Right lobe of liver (tissue), 6 donors: ENCODE measurements at places on chromosomes 4 and X. TPM values are rescaled to one million over a fixed set of nuclear protein-coding genes. Genes with fewer than 3 reads are reported as not detected.

The PRKG2 gene
- not detected for total RNA-seq

The NDUFB11 gene
- total RNA-seq = 44.9 TPM

The OTC gene
- 84.6 TPM for total RNA-seq

The FGF16 gene
- not detected for total RNA-seq

The PF4V1 gene
- not detected for total RNA-seq

The TCEAL2 gene
- not detected for total RNA-seq

The MTTP gene
- total RNA-seq = 99.6 TPM

The REPS2 gene
- total RNA-seq = 15.4 TPM

The HSD17B11 gene
- 170 TPM for total RNA-seq

The SHROOM2 gene
- 6.8 TPM for total RNA-seq

The ATXN3L gene
- not detected for total RNA-seq

- H3K27ac ChIP-seq = no peak overlapping the region
- peak; percentile 33 for DNase-seq
- H3K4me3 ChIP-seq = no peak overlapping the region
These were observed 3.0 kb downstream of the LINC00632 start for GRCh38 chrX:140712413-140713173.

DNA sequence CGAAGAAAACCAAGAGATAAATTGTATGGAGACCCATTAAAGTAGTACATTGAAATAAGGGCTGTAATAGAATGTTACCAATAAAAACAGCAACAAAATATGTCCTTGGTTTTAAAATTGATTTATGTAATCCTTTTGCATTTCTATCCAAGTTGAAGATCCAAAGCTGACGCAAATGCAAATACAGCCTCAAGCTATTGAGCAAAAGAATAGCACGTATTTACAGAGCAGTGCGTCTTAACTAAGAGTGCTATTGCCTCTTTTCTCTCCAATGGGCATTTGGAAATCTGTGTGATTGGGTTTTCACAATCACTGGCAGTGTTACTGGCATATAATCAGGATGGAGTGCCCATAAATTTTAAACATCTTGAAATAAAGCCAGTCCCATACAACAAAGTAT, 417.4 kb downstream of the TLL1 start:
- H3K36me3 ChIP-seq = no peaks in the 10 kb centered on the region
- no peak overlapping the region for H3K27ac ChIP-seq
- no peaks in the 10 kb centered on the region for H3K4me1 ChIP-seq

- no peak within 1 kb of the TSS for H3K27ac ChIP-seq
- no peaks in the 10 kb centered on the region for H3K36me3 ChIP-seq
- no peak within 1 kb of the TSS for H3K4me3 ChIP-seq
- no peak for DNase-seq
- H3K27me3 ChIP-seq = no peaks in the 10 kb centered on the region
These were observed at the start of gene DRP2 for GRCh38 chrX:101219116-101219863. Gene DRP2 (plus strand): TSS chrX:101219786. CDS start chrX:101231648, 11,862 bp downstream.

GRCh38 chr4:75916091-75916661, 13.9 kb upstream of the PPEF2 start:
- no peak overlapping the region for H3K4me3 ChIP-seq
- H3K4me1 ChIP-seq = no peaks in the 10 kb centered on the region
- peak overlapping the region; percentile 58 for H3K27ac ChIP-seq
- H3K27me3 ChIP-seq = no peaks in the 10 kb centered on the region
- DNase-seq = no peak
- no peaks in the 10 kb centered on the region for H3K36me3 ChIP-seq

- no peak overlapping the region for H3K27ac ChIP-seq
- H3K27me3 ChIP-seq = no peaks in the 10 kb centered on the region
- DNase-seq = no peak
- H3K36me3 ChIP-seq = no peaks in the 10 kb centered on the region
- no peaks in the 10 kb centered on the region for H3K4me1 ChIP-seq
- no peak overlapping the region for H3K4me3 ChIP-seq
These were observed 18.4 kb downstream of the IQSEC2 start for GRCh38 chrX:53262918-53263394.

DNA sequence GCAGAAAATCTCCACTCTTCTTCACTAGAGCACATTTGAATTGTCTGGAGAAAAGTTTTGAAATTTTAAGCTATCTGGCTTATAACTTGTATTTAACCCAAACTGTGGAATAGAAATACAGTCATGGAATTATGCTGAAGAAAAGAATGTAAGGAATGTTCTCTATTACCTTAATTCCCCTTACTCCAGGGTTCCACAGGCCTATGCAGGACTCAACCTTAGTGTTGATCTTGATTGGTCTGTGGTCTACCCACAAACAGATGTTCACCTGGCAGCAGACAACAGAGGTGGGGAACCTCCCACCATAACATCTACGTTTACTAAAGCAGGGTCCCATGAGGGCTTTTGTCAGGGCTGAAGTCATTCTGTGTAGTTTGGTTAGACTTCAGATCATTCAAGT, 189.3 kb upstream of the GPRIN3 start:
- H3K27ac ChIP-seq = no peak overlapping the region
- H3K27me3 ChIP-seq = no peaks in the 10 kb centered on the region
- no peaks in the 10 kb centered on the region for H3K36me3 ChIP-seq
- H3K4me1 ChIP-seq = no peaks in the 10 kb centered on the region

- no peaks in the 10 kb centered on the region for H3K4me1 ChIP-seq
- H3K27me3 ChIP-seq = peaks cover 9% of the 10 kb centered on the region
- H3K4me3 ChIP-seq = no peak overlapping the region
- H3K36me3 ChIP-seq = no peaks in the 10 kb centered on the region
- no peak for DNase-seq
These were observed 129.4 kb upstream of the TENT5D start for GRCh38 chrX:80290834-80291233.

GRCh38 chr4:20248155-20248558, 3.5 kb upstream of the SLIT2 start:
- H3K27me3 ChIP-seq = no peaks in the 10 kb centered on the region
- H3K4me1 ChIP-seq = no peaks in the 10 kb centered on the region
- H3K27ac ChIP-seq = no peak overlapping the region
- H3K36me3 ChIP-seq = no peaks in the 10 kb centered on the region

GRCh38 chr4:181688432-181688831, 554.8 kb upstream of the TENM3 start:
- H3K27me3 ChIP-seq = no peaks in the 10 kb centered on the region
- H3K27ac ChIP-seq = no peak overlapping the region
- H3K4me1 ChIP-seq = no peaks in the 10 kb centered on the region
- H3K36me3 ChIP-seq = no peaks in the 10 kb centered on the region

DNA sequence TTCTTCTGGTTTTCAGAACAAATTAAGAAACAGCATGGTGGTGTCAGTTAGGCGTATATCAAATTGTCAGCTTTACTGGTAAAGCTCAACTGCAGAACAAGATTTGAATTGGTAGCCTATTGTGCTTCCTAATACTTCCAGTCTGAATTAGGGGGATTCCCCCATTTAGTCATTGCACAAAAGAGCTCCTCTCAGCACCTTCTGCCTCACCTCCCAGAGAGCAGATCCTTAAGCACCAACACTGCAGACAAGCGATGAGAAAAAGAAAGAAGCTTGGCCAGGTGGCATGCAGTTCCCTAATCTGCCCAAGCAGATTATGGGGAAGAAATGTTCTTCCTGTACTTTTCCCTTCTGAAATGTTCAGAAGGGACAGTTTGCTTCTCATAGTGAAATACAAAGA, 9.2 kb downstream of the MAP9 start:
- no peak for DNase-seq
- no peak overlapping the region for H3K4me3 ChIP-seq
- no peak overlapping the region for H3K27ac ChIP-seq
- H3K27me3 ChIP-seq = no peaks in the 10 kb centered on the region

GRCh38 chrX:40749681-40750494, 14.5 kb upstream of the MED14 start:
- H3K36me3 ChIP-seq = no peaks in the 10 kb centered on the region
- H3K27ac ChIP-seq = no peak overlapping the region
- H3K4me3 ChIP-seq = no peak overlapping the region
- H3K27me3 ChIP-seq = no peaks in the 10 kb centered on the region
- DNase-seq = no peak

DNA sequence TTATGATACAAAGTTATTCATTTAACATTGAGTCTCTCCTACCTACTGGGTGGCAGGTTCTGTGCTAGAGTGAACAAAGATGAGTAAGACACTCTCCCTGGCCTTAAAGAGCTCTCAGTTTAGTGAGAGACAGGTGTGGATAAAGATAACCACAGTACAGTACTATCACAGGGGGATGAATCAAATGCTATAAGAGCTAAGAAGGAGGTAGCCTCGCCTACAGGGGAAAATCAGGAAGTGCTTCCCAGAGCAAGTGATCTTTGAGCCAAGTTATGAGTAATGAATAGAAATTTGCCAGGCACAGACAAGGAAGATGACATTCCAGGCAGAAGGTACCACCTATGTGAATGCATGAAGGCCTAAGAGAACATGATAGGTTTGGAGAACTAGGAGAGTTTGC, 3.4 kb upstream of the IGBP1 start:
- no peaks in the 10 kb centered on the region for H3K27me3 ChIP-seq
- H3K4me3 ChIP-seq = no peak overlapping the region
- H3K27ac ChIP-seq = no peak overlapping the region
- H3K36me3 ChIP-seq = no peaks in the 10 kb centered on the region

- no peak for DNase-seq
- H3K4me1 ChIP-seq = no peaks in the 10 kb centered on the region
- H3K27me3 ChIP-seq = no peaks in the 10 kb centered on the region
- H3K4me3 ChIP-seq = no peak overlapping the region
- no peaks in the 10 kb centered on the region for H3K36me3 ChIP-seq
These were observed 176.2 kb downstream of the MID1 start for GRCh38 chrX:10444204-10444603.

GRCh38 chr4:52824270-52824602, 37.9 kb upstream of the RASL11B start:
- H3K27me3 ChIP-seq = no peaks in the 10 kb centered on the region
- no peak for DNase-seq
- H3K27ac ChIP-seq = no peak overlapping the region
- no peaks in the 10 kb centered on the region for H3K4me1 ChIP-seq

DNA sequence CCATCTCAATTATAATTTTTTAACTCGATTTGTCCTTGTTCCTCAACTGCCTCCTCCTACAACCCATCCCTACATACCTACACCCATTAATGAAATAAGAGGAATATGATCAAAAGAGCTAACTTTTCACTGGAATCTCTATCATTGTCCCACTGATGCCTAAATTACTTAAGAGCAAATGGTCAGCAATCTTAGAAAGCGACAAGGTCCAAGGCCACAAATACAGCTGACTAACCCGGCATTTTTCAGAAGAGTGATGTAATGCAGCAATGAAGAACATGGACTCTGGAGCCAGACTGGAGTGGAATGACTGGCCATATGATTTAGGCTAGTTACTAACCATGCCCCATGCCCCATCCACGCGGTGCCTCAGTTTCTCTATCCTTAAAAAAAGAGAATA, 56.2 kb downstream of the PPA2 start:
- H3K4me3 ChIP-seq = no peak overlapping the region
- DNase-seq = no peak
- no peaks in the 10 kb centered on the region for H3K36me3 ChIP-seq
- no peak overlapping the region for H3K27ac ChIP-seq
- H3K4me1 ChIP-seq = no peaks in the 10 kb centered on the region
